Fibroblast of skin of left biceps (primary cell): ENCODE measurements at places on chromosomes 5 and 9.

GRCh38 chr9:14750821-14751220 lies 28.3 kb upstream of the CER1 start:
- no peak for DNase-seq

GRCh38 chr9:18335825-18336224 lies 138.1 kb upstream of the ADAMTSL1 start:
- DNase-seq: no peak

DNA sequence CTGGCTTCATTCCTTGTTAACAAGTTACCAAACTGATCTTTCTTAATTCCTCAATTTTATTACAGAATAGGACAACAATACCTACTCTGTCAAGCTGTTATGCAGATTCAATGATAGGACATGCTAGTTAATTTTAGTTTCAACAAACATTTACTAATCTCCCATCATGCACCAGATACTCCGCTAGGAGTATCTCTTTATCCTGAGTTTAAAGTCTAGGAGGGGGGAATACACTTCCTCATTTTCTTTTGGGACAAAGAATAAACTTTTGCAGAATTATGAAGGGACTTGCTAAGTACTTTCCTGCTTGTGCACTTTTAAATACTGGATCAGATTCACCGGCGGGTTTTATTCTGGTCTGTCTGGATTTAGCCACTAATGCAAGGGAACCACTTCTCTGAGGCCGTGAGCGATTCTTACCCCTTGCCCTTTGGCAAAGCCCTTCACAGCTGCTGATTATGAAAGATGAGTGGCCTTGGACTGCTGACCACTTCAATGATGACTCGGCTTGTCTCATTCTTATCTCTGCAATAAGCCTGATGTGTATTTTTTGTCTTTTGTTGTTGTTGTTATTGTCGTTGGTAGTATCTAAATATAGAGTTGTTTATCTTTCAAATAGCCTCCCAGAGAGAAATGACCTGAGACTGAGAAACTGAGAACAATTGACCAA lies 73.9 kb downstream of the RMI1 start:
- no peak for DNase-seq

DNA sequence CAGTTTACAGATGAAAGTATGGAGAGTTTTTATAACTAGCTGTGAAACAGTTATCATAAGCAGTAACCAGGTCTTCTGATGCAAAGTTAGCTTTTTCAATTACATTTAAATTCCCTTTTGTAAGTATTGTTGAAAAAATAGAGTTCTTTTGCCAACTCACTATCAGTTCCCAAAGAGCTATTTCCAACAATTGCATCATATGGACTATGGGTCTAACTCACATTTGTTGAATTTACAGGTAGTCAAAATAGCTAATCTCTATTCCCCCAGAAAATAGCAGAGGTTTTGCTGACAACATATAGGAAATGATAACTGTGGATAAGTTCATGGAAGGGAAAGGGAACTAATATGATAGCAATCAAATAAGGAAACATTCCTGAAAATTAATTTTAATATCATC lies 1.4 kb downstream of the SPINK1 start:
- no peak for DNase-seq

- DNase-seq: no peak
Observed at GRCh38 chr9:79807971-79808370, 236.2 kb downstream of the TLE4 start.

- no peak for DNase-seq
Observed at GRCh38 chr5:148816357-148816756, 10.1 kb upstream of the ADRB2 start.

DNA sequence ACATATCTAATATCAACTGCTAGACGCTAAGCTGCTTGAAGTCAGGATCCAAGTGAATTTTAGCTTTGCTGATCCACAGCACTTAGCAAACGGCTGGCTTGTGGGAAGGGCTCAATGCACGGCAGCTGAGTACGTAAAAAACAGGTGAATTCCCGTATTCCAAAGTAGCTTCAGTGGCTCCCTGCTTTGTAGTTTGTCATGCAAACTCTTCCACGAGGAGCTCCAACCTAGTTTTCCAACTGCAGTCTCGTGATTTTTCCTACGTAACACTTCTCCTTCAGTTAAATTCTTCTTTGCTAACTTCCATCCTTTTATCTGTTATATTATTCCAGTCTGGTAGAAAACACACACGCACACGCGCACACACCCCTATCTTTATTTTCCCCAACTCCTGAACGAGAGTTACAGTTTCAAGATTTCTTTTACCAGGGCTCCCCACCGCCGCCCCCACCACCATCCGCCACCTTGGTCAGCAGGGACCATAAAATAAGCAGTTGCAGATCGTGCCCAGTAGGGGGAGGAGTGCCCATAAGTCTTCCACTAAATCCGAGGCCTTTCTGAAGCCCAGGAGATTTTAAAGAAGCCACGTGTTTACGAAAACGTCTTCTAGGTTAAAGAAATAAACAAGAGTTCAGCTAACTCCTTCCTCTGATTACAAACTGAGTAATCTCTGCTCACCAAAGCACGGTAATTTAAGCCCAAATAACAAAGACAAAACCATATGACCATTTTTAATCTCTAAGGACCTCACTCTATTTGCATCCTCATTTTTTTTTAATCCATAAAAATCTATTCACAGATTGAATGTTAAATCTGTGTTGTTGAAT lies 34.8 kb upstream of the TRIO start:
- DNase-seq: no peak

DNA sequence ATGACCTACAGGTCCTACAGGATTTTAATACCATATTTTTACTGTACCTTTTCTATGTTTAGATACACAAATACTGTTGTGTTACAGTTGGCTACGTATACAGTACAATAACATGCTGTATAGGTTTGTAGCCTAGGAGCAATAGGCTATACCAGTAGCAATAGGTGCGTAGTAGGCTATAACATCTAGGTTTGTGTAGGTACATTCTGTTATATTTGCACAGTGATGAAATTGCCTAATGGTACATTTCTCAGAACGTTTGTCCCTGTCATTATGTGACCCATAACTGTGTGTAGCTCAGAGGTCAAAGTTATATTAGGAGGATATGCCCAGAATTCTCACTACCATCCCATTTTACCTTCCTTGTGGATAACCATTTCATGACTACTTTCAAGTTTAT lies 59.7 kb downstream of the NIPBL start:
- DNase-seq: no peak

DNA sequence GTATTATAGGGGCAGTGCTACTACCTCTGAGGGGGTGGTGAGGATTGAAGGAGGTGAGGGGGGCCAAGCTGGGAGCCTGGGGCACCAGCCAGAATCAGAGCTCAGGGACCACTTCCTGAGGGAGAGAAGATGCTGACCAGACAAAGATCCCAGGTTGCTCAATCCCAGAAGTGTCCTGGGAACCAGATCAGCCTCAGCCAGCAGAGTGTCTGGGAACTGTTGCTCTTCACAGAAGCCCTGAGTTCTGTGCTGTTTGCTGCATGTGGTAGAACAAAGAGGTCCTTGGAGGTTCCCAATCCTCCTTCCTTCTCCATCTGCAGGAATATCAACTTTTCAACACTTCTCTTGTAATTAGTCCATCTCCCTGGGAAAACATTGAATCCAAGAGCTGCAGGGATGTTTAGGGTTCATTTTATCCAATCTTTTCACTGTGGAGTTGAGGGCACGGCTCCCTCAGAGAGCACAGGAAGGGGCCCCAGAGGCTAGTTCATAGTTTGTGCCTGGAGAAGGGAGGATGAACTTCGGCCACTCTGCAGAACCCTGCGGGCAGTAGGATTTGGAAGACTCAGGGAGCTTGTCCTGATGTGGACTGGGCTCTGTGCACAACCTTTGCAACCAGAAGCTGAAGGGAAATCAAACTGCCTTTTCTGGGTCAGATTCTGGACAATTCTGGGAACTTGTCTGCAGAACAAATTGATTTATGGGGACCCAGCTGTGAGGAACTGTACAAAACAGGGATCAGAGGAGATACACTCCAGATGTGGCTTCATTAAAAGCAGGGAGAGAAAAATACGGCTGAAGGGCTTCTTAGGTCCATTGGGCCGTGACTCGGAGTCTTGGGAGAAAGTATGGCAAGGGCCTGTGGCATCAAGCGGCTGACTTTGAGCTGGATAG lies 57.1 kb downstream of the GALNT12 start:
- DNase-seq: no peak

GRCh38 chr5:157744051-157745011 lies 819 bp downstream of the LSM11 start:
- no peak for DNase-seq

DNA sequence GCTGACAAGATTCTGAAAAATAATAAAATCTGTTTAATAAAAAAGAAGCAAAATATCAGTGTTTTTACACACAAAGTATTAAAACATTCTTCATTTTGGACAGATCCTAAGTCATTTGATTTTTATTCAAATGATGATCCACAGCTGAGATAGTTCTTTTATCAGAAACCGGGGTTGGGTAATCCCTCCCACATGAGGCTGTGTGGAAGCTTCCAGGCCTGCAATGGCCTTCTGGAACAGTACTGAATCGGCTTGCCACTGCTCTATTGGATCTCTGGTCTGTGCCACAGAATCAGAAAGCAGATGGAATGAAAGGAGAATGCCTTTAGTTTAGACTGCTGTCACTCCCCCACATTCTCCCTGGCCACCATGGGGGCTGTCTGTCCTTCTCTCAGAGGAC lies 6.1 kb upstream of the C5orf58 start:
- no peak for DNase-seq

- no peak for DNase-seq
Observed at GRCh38 chr5:15338546-15338945, 161.4 kb upstream of the FBXL7 start.

GRCh38 chr9:13163946-13164345 lies 115.5 kb downstream of the MPDZ start:
- DNase-seq: no peak

DNA sequence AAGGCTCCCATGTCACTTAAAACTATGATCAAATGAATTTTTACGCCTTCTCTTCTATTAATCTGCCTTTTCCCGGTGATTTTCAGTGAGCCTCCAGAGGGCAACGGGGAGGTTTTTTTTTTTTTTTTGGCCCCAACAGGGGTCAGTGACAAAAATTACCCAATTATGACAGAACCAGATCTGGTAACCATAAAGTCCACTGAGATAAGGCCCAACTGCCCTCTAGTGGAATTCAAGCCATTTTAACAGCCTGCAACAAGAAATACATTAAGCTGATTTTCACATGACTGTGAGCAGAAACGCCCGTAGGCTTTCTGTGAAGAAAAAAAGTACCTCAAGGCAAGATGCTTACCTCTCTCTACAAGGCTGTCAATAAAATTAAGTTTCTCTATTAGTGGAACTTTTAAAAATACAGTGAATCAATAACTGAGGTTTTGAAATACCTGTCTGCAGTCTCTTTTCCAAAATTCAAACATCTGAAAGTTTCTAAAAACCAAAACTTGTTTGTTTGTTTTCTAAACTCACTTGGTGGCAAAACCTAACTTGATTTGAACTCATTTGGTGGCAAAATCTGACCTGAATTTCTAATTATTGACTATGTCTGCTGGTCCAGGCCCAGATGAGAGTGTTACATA lies 49.7 kb upstream of the FST start:
- DNase-seq: no peak

DNA sequence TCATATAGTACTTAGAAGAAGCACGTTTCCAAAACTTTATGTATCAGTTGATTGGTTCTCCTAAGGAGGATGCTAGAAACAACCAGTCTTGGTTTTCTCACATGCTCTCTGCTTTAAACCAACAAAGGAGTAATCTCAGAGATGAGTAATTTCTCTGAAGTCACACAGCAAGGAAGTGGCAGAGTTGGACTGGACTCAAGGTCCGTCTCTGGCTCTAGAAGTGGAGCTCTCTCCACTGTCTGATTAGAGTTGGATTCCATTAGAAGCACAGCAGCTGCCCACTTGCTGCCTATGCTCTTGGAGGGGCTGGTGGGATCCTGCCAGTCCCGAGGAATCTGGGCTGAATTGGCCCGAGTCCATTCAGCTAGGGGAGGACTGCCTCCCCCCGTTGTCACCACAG lies 21.0 kb downstream of the RALGPS1 start:
- no peak for DNase-seq

- no peak for DNase-seq
Observed at GRCh38 chr9:110293248-110293647, 36.9 kb upstream of the TXN start.

DNA sequence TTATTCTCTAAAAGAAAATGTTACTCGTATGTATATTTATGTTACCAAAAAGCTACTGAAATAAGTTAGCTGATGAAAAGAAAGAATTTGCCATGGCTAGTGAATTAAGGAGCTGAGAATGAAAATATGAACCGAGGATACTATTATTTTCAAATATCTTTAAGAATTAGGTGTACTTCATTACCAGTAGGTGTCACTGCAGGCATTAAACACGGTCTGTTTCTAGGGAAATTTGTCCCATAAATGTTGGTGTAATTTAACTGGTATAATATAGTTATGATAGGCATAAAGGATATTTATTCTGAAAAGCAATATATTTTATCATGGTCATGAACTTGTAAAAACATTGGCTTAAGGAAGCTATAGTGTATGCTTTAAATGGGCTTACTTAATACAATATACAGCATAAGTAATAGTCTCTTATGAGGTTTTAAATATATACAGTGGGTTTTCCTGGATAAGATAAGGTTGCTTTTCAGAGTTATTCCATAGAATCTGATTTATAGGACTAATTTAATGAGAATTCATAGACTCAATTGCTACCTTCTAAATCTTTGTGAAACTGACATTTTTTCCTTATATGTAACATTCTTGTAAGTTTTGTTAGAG lies 72.4 kb upstream of the MPDZ start:
- peak; percentile 31 for DNase-seq
